ENCODE measurements at places on chromosomes 1 and 21.

DNA sequence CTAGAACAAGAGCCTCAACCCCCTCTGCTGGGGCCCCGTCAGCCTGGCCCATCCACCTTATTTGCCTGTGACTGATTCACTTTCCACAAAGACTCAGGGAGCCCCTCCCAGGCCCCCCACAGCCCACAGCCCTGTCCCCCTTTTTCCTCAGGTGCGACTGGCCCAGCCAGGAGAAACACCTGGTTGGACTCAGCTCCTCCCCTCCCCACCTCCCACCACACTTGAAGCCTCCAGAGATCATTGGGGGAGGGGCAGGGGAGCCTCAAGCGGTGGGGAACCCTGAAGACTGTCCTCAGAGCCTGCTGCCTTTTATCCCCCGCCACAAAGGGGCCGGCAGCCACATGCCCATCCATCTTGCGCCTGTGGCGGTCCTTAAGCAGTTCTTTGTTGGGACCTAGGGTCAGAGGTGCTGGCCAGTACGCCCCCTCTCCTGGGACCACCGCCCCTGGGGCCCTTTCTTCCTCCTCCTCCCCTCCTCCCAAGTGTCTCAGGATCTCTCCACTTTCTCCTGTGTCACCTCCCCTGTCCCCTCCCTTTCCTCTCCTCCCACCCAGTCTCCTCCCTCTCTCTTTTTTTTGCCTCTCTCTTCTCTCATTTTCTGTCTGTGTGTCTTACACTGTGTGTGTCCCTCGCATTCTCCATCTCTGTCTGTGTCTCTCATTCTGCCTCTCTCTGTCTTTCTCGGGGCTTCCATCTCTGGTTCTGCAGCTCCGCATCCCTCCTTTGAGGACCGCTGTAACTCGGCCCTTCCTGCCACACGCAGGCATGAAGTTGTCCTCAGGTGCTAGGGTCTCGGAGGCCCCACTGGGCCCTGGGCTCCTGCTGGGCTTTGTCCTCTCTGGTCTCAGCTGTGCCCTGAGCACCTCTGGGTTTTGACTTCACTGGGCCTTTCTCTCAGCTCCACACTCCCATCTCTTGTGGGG lies 12.2 kb downstream of the CRABP2 start:
- no peak for DNase-seq

DNA sequence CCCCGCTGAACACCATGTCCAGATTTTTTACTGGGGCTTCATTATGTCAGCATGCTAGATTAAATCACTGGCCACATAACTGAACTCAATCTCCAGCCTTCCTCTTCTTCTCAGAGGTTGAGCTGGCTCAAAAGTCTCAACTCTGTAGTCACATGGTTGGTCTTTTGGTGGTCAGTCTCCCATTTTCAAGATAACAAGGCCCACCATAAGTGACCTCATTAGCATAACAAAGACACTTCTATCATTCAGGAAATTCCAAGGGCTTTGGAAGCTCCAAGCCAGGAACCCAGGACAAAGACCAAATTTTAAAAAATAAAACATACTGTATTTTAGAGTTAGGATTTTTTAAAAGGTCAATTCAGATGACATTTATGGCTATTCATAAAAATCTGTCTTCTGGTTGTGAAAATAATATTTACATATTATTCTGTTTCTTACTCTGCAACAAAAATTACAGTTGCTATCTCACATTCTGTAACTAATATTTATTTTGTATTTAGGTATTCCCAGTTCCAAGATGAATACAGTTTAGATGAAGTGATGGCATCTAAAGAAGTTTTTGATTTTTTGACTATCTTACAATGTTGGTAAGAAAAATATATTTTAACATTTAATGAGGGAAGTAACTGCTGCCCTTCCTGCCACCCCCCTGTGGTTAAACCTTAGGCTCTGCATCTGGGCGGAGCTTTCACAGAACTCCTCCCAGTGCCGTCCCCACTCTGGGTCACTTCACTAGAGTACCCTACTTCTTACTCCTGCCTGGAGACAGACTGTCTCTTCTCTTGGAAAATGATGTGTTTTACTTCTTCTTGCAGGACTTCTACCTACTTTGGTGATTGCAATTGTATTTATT lies 49.3 kb downstream of the SCP2 start:
- no peak for DNase-seq

- DNase-seq, result no peak
Observed at GRCh38 chr1:24253571-24253970, 65.6 kb upstream of the GRHL3 start.

GRCh38 chr1:46284597-46285564 lies 18.5 kb downstream of the LRRC41 start:
- no peak for DNase-seq

GRCh38 chr1:87151500-87152421 lies 176.9 kb upstream of the LMO4 start:
- DNase-seq, result no peak

GRCh38 chr1:29753771-29754572 lies 517.6 kb downstream of the PTPRU start:
- no peak for DNase-seq

DNA sequence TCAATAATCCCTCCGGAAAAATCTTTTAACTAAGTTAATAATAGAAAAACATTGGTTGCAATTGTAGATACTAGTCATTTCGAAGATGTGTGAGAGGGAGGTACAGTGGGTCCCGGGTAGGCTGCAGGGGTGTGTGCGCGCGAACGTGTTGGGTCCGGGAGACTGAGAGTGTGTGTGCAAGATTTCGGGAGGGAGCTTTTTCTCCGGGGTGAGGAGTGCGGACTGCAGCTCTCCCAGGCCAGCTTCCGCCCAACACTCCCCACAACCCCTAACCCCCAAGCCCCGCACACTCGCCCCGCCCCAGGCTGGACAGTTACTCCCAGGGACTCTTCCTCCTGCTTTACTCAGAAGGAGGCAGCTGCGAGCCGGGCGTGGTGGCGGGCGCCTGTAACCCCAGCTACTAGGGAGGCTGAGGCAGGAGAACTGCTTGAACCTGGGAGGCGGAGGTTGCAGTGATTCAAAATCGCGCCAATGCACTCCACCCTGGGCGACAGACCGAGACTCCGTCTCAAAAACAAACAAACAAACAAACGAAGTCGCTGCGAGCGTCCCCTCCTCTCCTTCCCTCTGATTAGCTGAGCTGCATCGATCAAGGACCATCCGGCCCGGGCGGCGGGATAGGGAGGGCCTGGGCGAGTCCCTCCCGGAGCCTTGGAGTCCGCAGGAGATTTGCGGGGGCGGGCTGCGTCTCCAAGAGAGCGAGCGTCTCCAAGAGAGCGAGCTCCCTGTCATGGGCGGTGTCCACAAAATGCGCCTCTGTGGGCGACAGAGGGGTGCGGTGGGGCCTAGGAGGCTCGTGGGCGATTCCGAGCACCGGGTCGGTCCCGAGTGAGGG lies 28.3 kb upstream of the PPM1J start:
- no peak for DNase-seq

- DNase-seq, result no peak
Observed at GRCh38 chr1:153985341-153985912, 712 bp downstream of the RAB13 start.

DNA sequence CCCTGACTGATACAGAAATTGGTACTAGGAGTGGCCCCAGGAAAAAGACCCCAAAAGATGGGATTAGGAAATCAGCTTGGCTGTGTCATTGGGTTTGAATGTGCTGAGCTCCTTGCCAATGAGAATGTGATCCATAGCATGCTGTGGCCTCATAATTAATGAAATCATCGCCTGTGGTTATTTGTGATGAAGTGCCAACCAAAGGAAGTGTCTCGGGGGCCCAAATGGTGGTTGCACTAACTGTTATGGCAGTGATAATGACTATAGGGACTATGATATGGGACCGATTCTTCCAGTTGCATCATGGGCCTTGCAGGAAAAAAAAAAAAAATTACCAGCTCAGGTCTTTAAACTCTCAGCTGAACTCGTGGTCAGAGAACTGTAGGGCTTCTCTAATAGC lies 15.4 kb upstream of the ZDHHC18 start:
- no peak for DNase-seq

Data from activated CD4-positive, CD25-positive, alpha-beta regulatory T cell (primary cell).